ENCODE measurements at places on chromosomes 2 and 18.

DNA sequence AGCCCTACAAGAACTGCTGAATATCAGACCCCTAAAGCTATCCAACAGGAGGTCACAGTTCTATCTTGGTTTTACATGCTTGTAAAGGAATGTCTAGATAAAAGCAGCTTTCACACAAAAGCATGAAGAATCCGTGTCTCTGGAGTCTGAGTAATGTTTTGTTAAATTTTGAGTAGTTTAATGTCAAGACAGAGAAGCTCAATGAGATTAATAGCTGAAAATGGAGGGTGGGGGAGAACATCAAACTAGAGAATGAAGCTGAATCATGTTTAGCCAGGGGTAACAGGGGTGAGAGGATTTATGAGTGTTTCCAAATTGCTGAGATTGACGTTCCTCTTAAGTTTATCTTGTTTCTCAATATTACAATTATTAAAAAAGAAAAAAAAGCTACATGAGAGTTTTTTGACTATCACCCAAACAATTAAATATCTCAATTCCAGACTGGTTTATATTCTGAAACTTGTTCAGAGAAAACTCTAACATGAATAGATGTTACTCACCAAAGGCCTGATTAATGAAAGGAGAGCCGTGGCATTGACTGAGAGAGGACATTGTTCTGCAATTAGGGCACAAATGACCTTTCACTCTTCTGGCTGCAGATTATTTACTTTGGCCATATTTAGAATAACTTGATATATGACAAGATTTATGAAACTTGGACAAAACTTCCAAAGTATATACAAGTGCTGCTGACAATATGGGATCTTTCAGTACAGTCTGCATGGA lies 266.4 kb upstream of the ETAA1 start:
- peak; percentile 1 for DNase-seq

DNA sequence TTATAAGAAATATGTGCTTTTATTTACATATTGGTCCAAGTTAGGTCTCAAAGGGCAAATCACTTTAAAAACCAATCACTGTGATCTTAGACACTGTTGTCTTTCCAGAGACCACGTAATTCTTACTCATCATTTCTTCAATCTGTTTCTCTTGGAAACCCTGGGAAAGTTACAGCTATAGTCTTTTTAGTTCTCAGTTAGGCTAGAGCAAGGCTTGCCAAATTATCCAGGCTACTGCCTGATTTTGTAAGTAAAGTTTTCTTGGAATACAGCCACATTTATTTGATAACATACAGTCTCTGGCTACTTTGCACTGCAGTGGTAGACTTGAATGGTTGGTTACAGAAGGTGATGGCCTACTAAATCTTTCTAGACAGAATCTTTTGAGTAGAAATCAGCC lies 106.0 kb downstream of the KIAA1328 start:
- peak; percentile 78 for DNase-seq

- no peak for DNase-seq
Observed at GRCh38 chr18:2448565-2449151, 122.6 kb downstream of the METTL4 start.

DNA sequence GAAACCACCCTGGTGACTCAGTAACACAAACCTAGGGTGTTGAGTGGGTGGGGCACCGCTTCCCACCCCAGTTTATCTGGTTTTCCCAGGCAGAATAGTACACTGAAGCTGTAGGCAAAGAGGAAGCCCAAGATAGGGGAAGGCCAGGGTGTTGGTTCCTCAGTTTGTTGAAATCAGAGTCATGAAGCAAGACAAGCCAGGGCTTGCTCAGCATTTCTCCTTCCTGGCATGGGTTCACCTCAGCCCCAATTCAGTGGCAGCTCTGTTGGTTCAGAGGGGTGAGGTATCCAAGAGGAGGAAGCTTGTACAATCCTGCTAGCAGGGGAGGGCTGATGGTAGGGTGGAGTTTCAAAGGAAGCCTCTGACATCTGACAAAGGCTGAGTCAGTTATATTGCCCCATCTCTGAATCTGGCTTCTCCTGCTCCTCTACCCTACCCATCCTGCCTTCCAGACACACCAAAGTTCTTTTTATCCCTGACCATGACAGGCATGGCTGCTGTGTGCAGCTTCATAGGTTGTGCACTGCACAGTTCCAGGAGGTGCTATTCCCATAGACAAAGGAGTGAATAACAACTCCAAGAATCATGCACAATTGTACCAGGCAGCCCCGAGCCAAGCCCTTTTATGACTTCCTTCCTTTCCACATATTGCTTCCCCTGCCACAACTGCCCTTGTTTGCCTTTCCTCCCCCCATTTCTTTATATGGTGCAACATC lies 24.9 kb upstream of the RAB10 start:
- peak; percentile 99 for DNase-seq
